ENCODE measurements at places on chromosomes 2 and 18. TPM values are rescaled to one million over a fixed set of nuclear protein-coding genes. Genes with fewer than 3 reads are reported as not detected.

Gene EN1
- total RNA-seq: not detected

Gene CCDC74B
- 2.1 TPM for total RNA-seq

Gene GKN2
- not detected for total RNA-seq

Gene GLI2
- 0.95 TPM for total RNA-seq

Gene RRM2
- total RNA-seq: 6.7 TPM

DNA sequence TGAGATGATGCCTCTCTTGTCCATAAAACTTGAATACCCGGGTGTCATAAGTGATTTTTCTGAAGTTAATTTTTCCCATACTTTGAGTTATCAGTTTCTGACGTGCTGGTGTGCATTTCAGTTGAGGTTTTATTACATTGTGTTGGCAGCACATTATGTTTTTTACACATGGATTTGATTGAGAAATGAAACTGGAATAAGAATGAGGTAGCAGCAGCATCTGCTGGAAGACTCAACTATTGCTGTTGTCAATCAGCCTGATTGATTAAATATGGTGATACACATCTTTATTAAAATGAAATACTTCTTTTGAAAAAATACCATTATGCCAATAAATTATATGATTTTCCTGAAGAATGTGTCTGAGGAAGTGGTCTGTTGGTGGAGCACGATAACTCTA, 60.5 kb downstream of the INSIG2 start:
- H3K27me3 ChIP-seq: no peaks in the 10 kb centered on the region
- no peak overlapping the region for H3K27ac ChIP-seq
- no peaks in the 10 kb centered on the region for H3K4me1 ChIP-seq
- H3K36me3 ChIP-seq: no peaks in the 10 kb centered on the region
- no peak for DNase-seq
- H3K4me3 ChIP-seq: no peak overlapping the region

DNA sequence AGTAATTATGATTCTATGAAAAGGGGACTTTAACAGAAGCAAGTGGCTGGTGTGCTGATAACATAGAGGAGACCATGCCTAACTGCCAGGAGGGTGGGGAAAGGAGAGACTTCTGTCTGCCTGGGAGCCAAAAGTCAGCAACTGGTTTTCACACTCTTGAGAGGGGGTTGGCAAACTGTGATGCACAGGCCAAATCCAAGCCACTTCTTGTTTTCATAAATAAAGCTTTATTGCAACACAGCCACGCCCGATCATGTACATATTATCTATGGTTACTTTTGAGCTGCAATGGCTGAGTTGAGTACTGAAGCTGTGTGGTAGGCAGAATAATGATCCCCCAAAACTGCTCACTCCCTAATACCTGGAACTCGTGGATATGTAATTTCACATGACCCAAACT, 208.4 kb downstream of the LNPK start:
- H3K27ac ChIP-seq: no peak overlapping the region
- no peak overlapping the region for H3K4me3 ChIP-seq
- DNase-seq: no peak
- no peaks in the 10 kb centered on the region for H3K4me1 ChIP-seq

GRCh38 chr2:217943446-217944321, 59.1 kb downstream of the TNS1 start:
- H3K27ac ChIP-seq: peak overlapping the region; percentile 80
- DNase-seq: no peak
- H3K36me3 ChIP-seq: no peaks in the 10 kb centered on the region
- no peaks in the 10 kb centered on the region for H3K27me3 ChIP-seq
- H3K4me3 ChIP-seq: peak overlapping the region; percentile 30
- no peaks in the 10 kb centered on the region for H3K4me1 ChIP-seq

DNA sequence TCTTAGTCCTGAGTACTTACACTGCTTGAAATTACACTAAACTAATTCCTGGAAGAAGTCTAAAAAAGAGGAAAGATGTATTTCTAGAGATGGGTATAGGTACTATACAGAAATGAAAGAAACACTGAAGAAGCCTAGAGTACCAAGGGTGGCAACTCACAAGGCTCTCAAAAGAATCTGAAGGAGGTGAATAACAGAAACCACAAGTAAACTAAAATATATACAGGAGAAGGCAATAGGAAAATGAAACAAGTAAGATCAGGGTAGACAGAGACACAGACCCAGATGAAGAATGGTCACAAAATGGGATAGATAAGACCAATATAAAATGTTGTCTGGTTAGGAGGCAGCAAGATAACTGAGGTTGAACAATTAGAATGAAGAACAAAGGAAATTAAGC, 59.9 kb downstream of the USP37 start:
- H3K27ac ChIP-seq: no peak overlapping the region
- H3K4me3 ChIP-seq: no peak overlapping the region
- DNase-seq: no peak
- no peaks in the 10 kb centered on the region for H3K27me3 ChIP-seq

GRCh38 chr18:56977771-56978170, 169.1 kb upstream of the BOD1L2 start:
- no peak overlapping the region for H3K4me3 ChIP-seq
- H3K27me3 ChIP-seq: no peaks in the 10 kb centered on the region
- no peak for DNase-seq
- no peaks in the 10 kb centered on the region for H3K36me3 ChIP-seq

- no peaks in the 10 kb centered on the region for H3K27me3 ChIP-seq
- no peaks in the 10 kb centered on the region for H3K36me3 ChIP-seq
- no peak overlapping the region for H3K4me3 ChIP-seq
Measured at GRCh38 chr2:223613017-223613950, 11.1 kb upstream of the SCG2 start.

GRCh38 chr18:26286008-26286407, 59.8 kb downstream of the TAF4B start:
- H3K4me1 ChIP-seq: no peaks in the 10 kb centered on the region
- no peak for DNase-seq
- peaks cover 4% of the 10 kb centered on the region for H3K36me3 ChIP-seq
- H3K27ac ChIP-seq: no peak overlapping the region

DNA sequence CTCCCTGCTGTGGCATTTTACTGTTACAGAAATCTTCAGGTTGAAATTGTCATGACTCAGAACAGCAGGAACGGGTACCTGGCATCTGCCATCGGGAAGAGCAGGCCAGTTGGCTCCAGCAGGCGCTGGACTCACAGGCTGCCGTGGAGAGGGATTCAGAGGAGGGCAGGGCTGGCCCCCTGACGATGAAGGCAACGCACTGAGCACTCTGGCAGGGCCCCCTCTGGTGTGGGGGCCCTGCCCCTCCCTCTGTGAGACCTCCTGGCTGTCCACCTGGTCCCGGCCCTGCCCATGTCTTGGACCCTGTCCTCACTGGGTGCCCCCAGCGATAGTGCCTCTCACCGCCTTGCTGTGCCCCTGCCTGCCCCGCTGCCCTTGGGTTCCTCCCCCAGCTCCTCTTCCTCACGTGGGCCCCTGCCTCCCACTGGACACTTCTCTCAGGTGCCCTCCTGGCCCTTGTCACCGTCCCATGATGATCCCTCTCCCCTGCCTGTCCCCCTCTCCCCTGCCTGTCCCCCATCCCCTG, 23.3 kb upstream of the ALLC start:
- H3K36me3 ChIP-seq: no peaks in the 10 kb centered on the region
- DNase-seq: peak; percentile 28
- H3K4me3 ChIP-seq: no peak overlapping the region
- H3K4me1 ChIP-seq: no peaks in the 10 kb centered on the region

GRCh38 chr2:100004959-100005387, 137.4 kb downstream of the AFF3 start:
- peaks cover 7% of the 10 kb centered on the region for H3K36me3 ChIP-seq
- DNase-seq: no peak
- H3K27me3 ChIP-seq: no peaks in the 10 kb centered on the region
- H3K4me1 ChIP-seq: no peaks in the 10 kb centered on the region
- H3K27ac ChIP-seq: no peak overlapping the region

DNA sequence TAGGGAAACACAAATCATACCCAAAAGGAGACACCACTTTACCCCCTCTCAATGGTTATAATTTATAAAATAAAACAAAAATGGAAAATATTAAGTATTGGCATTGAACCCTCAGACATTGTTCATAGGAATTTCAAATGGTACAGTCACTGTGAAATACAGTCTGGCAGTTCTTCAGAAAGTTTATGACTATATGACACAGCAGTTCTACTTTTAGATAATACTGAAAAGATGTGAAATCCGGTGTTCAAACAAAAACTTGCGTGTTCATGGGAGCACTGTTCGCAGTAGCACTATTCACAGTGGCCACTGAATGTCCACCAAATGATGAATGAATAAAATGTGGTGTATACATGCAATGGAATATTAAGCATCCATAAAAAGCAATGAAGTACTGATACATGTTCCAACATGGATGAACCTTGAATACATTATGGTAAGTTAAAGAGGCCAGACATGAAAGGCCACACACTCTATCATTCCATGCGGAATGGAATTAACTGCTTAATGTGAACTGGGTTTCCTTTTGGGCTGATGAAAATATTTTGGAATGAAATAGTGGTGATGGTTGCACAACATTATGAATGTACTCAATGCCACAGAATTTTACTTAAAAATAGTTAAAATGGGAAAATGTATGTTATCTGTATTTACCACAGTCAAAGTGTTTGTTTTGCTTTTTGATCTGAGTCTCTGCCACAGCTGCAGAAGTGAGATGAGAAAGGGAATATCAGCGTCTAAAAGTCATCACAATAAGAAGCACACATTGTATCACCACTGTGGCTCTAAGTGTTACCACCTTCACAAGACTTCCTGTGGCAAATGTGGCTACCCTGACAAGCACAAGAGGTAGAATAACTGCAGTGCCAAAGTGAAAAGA, 864.6 kb downstream of the SUCLG1 start:
- H3K27ac ChIP-seq: no peak overlapping the region
- H3K4me3 ChIP-seq: no peak overlapping the region
- H3K4me1 ChIP-seq: no peaks in the 10 kb centered on the region
- H3K36me3 ChIP-seq: no peaks in the 10 kb centered on the region
- no peaks in the 10 kb centered on the region for H3K27me3 ChIP-seq
